ENCODE measurements at places on chromosomes 3 and 15.

- DNase-seq = no peak
Measured at GRCh38 chr15:69119001-69119400, 41.4 kb upstream of the GLCE start.

GRCh38 chr3:151034303-151034702, 51.2 kb upstream of the MED12L start:
- no peak for DNase-seq

DNA sequence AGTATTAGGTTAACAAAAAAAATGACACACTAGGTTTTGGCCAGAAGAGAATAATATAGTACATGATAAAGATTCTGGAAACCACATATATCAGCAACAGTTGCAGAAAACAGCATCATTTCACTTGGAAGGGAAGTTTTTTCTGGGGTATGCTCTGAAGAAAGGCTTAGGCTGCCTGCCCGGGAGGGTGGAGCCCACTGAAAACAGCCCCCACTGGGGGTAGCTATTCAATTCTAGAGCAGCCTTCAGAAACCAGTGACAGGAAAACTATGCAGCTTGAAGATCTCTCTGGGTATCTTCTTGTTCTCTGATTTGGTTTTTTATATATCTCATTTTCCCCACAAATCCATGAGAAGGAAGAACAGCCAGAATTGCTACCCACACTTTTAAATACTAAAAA, 43.2 kb downstream of the ZMAT3 start:
- no peak for DNase-seq

DNA sequence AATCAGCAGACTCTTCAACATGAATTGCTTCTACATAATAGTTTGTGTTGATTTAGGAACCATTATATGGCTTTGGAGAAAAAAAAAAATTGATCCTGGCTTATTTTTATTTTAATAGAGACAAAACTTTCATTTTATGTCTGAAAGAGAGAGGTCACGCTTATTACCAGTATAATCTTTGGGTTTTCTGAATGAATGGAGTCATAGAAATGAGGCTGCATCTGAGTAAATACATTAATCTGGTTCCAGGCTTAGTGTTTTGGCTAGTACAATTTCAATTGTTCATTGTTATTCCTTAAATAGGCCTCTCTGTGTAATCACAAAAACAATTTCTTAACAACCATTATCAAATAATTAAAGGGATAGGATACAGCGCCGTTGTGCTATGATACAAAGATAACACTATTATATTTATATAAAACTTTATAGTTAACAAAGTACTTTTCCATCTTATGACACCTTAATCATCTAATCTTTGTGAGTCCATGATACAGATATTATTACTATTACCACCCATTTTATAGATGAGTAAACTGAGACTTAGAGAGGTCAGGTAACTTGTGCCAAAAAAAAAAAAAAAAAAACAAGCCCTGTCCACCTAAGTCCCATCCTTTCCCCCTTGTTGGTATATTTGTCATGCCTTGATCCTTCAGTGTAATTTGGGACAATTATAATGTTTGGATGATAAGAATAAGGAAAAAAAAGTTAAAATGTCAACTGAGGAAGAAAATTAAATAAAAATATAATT, 41.8 kb upstream of the GOLM2 start:
- DNase-seq = no peak

DNA sequence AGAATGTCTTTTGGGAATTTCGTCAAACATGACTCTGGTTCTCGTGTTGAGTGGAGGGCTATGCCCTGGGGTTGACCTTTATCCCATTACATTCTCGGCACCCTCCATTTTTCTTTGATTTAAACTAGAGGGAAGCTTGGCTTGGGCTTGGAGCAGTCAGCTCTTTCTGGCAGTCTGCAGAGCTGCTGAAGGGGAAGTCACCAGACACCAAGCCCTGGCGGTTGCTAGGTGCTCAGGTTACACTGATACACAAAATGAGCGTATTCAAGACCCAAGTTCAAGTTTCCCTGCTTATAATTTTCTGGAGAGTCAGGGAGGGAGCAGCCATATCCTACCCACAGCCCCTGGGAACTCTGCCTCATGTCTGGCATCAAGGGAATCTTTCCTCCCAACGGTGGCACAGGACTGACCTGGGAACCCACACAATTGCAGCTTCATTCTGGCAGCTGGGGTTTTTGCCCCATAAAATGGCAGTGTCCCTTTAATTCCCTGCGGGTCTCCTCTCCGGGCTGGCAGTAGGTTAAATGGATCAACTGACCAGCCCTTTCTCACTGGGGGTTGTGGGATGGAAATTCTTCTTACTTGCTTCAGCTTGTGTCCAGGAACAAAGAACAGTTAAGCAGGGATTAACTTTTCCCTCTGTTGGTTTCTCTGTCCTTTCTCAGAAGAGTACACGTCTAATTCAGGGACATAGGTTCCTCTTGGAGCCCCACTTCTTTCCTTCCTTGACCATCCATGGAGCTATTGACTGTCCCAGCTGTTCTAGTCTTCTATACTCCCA, 110.0 kb upstream of the DLG1 start:
- DNase-seq = no peak

GRCh38 chr3:184715943-184716621, 4.2 kb upstream of the MAGEF1 start:
- DNase-seq = no peak

DNA sequence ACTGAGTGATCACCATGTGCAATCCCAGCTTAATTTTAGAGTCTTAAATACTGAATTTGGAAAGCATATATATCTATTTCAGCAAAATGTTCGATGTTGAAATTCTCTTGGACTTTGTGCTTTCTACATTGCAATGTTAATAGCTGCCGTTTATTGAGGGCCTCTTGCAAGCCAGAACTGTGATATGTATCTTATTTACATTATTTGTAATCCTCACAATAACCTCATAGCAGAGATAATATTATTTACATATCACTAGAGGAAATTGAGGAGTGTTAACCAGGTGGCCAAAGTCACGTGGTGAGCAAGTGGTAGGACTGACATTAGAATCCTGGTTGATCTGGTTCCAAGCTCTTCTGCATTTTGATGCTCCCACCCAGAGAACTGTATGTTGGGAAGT, 254.1 kb downstream of the SLC9A9 start:
- DNase-seq = no peak

All from stimulated activated CD8-positive, alpha-beta memory T cell treated with anti-CD3 and anti-CD28 coated beads, Interleukin-4, amount 100 ng/mL, for 4 hours (primary cell).